Activated CD4-positive, CD25-positive, alpha-beta regulatory T cell (primary cell): ENCODE measurements at places on chromosomes 6 and 20.

- no peak for DNase-seq
Measured at GRCh38 chr6:151618717-151619116, 124.9 kb downstream of the CCDC170 start.

DNA sequence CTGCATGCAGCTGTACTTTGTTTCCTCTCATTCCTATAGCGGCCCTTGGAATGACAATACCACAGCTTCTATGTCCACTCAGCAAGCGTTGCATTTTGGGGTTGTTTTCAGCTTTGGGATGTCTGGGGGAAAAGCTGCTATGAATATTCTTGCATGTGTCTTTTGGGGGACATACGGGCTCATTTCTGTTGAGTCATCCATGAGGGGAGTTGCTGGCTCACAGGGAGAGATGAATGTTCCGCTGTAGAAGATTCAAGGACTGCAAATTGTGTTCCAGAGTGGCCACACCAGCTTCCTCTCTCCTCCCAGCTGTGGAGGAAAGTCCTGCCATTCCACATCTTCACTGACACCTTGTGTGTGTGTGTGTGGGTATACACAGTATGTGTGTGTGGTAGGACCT is 43.3 kb downstream of the TGM2 start:
- DNase-seq, result no peak

GRCh38 chr6:17703256-17703694 is 3.5 kb downstream of the NUP153 start:
- no peak for DNase-seq

DNA sequence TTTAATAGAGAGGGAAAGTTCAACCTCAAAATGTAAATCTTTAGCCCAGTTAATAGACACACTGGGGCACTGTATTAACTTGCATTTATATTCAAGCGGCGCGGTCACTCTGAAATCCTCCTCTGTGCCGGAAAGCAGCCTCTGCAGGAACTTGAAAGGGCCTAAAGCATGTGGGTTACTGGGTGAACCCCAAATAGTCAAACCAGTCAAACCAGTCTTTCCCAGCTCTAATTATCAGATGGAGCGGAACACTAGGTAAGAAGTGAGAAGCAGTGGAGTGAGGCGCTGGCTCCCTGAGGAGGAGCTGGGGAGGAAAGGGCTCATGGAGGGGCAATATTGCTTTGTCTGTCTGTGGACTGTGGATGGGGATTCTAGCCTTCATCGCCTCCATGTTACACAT is 531.3 kb downstream of the QKI start:
- DNase-seq, result no peak

DNA sequence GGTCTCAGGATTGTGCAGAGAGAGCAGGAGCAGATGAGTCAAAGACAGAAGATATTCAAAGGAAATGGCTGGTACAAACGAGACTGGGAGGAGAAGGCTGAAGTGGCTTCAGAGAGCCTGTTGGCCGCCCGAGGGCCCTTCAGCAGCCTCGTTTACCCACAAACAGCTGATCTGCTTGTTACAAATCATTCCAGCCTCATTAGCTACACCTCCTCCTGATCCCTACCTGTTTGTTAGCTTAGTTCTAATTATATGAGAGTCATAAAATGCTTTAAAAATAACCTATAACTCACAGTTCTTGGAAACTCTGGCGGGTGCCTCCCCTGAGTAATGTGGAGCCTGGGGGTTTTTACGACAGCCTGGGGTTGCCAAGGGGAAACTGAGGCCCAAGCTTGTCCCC is 12.6 kb downstream of the GLP1R start:
- no peak for DNase-seq

DNA sequence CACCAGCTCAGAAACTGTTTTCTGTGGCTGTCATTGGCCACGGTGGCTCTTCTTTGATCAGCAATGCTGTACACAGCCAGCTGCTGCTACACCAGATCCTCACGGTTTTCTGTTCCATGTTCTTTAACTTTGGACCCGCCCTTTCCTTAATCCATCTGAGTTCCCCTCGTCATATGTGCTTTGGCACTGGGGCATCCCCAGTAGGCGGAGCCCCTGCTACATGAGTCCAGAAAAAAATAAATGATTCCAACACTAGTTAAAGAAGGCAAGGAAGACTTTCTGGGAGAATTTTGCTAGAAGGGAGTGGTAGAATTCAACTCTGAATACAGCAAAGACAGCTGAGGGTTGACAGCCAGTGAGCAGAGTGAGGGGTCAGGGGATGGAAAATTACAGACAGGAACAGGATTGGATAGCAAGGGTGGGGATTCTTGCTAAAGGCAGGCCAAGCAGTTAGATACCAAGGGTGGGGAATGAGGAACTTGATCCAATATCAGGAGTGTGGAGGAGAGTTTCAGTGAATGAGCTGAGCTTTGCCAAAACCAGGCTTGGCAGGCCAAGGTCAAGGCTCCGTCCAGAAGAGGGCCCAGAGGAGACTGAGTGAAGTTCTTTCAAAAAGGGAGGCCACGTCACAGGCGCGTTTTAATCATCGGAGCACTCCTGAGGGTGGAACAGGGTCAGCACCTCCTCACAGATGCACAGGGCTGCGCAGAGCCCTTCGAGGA is 391.8 kb downstream of the CDH4 start:
- DNase-seq, result no peak
